Common myeloid progenitor, CD34-positive (primary cell): ENCODE measurements at places on chromosomes 6 and 20.

GRCh38 chr6:7140631-7141378, 33.0 kb downstream of the RREB1 start:
- DNase-seq, result peak; percentile 55

DNA sequence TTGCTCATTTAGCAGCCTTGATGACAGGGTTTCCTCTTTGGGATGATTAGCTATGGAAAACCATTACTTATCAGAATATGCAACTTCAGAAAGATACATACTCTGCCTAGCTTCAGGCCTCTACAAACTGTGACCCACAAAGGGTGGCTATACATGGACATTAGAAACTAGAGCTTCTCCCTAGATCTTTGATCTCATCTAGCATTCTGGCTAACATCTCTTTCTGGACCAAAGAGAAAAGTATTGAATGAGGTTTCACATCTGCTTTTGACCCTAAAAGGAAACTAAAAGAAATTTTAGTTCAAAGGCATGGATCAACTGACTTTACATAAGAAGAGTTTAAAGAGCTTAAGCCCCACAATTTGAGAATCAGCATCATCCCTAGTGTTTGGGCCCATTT, 12.4 kb upstream of the HMGN3 start:
- no peak for DNase-seq

DNA sequence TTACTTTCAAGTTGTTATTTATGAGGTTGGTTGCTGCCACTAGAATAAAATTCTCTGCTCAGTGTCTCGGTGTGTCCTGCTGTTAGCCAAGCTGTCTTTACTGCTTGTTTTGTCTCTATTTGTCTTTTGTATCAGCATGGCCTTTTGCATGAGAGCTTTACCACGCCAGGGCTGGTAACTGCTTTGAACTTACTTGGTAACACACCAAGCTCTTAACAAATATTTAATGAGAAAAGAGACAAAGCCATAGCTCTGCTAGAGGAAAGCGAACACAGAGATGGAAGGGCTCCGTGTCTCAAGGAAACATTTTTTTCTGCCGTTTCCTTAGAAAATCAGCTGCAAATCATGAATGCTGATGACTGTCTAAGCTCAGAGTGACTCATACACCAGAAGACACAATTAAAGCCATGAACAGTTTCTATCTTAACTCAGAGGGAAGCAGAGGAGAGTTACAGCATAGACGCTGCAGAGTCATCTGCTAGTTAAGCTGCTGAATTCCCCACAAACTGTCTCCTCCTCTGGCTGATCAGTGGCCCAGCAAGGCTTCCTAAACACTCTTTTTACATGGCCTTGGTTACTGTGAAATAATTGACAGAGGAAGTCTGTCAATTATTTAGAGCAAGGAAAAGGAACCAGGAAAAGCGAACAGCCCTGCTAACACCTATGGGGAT, 44.8 kb downstream of the AGPAT4 start:
- peak; percentile 63 for DNase-seq

- DNase-seq, result no peak
Measured at GRCh38 chr20:43209831-43210230, 20.1 kb upstream of the PTPRT start.

GRCh38 chr6:1388630-1389368, 577 bp upstream of the FOXF2 start:
- DNase-seq, result no peak

GRCh38 chr6:152636609-152637295, 410 bp downstream of the SYNE1 start:
- no peak for DNase-seq

GRCh38 chr6:38988736-38989449, 59.7 kb upstream of the GLP1R start:
- no peak for DNase-seq

- no peak for DNase-seq
Measured at GRCh38 chr6:150033207-150033771, 8.0 kb upstream of the RAET1L start.

GRCh38 chr6:7137335-7138045, 29.7 kb downstream of the RREB1 start:
- DNase-seq, result peak; percentile 67
